ENCODE measurements at places on chromosomes 2 and 18. TPM values are rescaled to one million over a fixed set of nuclear protein-coding genes. Genes with fewer than 3 reads are reported as not detected.

The ADD2 gene
- total RNA-seq = not detected

The CFAP210 gene
- not detected for total RNA-seq

The STPG4 gene
- total RNA-seq = under 0.01 TPM

The MYO3B gene
- under 0.01 TPM for total RNA-seq

GRCh38 chr2:7969756-7970515, 711.9 kb upstream of the ID2 start:
- no peak for DNase-seq

DNA sequence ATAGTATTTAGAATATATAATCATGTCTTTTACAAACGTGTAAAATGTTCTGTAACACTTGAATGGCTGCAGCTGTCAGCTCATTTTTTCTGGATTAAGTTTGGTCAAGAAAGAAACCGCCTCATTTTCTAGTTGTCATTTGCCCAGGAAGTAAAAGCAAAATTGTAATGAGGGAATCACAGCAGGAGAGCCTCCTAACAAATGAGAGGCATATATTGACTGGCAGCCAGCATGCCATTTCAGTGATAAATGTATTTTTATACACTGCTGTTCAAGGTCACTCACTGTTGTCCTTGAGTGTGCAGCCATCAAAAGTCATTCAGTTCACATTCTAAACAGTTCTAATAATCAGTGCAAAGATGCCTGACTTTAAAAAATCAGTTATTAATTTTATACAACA, 144.3 kb upstream of the BOD1L2 start:
- no peak for DNase-seq

- DNase-seq = no peak
Observed at GRCh38 chr2:108805782-108806181, 19.2 kb downstream of the CCDC138 start.

GRCh38 chr2:181955010-181955409, 30.6 kb upstream of the PPP1R1C start:
- DNase-seq = peak; percentile 91
